CD4-positive, alpha-beta T cell treated with Interleukin-6 for 4 hours (primary cell): ENCODE measurements at places on chromosomes 3 and 15.

DNA sequence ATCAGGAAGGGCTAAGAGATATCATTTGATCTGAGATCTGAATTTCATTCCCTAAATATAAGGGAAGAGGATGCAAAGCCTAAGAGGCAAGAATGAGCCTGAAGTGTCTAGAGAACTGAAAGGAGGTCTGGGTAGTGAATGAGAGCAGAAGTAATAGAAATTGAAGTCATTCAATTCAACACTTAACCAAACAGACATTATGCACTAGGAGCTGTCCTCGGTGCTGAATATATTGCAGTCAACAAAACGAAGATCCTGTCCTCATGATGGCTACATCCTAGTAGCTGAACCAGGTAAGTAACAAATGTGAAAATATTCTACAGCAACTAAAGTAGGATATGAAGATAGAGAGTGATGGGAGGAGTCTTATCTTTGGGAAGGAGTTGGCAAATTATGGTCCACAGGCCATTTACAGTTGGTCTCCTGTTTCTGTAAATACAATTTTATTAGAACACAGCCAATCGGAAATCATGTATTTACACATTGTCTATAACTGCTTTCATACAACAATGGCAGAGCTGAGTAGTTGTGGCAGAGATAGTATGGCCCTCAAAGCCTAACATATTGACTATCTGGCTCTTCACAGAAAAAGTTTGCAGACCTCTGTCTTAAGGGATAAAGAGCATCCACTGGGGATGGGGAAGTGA is 192.9 kb upstream of the CADPS start:
- DNase-seq = no peak

DNA sequence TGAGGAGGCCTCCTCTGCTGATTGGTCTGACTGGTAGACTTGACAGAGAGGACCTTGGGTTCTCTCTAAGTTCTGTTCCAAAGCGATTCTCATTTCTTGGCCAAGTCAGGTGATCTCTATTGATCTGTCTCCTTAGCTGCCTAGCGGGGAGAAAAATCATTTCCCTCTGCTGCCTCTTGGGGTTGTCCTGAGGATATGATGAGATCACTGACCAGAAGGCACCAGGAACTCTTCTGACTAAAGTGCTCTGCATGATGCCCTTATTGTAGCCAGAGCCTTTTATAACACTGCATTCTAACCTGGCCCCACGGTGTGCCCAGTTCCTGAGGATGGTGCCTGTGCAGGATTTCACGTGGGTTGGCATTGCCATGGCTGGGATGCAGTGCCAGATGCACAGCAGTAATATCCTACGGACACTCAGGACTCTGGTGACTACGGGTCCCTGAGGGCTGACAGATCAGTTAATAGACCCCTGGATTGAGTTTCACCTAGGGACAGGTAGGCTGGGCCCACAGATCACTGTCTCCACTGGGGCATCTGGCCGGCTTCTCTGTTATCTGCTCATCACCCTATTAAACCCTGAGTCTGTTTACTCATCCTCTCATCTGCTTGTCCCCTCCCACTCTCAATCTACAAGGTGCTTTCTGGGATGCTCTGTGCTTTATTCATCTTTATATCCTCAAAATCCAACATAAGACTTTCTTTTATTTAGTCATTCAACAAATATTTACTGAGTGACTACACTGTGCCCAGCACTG is 3.9 kb upstream of the HEG1 start:
- DNase-seq = no peak

DNA sequence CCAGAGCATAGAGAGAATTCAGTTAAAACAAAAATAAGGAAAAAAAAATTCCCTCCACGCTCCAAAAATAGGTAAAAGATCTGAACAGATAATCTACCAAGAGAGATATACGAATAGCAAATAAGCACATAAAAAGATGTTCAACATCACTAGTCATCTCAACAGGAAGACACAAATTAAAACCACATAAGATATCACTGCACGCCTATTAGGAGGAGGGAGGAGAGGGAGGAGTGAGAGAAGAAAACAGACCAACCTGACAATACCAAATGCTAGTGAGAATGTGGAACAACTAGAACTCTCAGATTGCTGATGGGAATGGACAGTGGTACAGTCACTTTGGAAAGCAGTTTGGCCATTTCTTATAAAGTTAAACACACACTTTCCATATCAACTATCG is 212.5 kb downstream of the FMN1 start:
- DNase-seq = no peak

- no peak for DNase-seq
These were observed 652.3 kb upstream of the KCNMB2 start for GRCh38 chr3:177883957-177884356.

- DNase-seq = no peak
These were observed 29.1 kb upstream of the TBC1D23 start for GRCh38 chr3:100231668-100232067.

GRCh38 chr15:92733090-92733933 is 77.7 kb upstream of the FAM174B start:
- DNase-seq = no peak

DNA sequence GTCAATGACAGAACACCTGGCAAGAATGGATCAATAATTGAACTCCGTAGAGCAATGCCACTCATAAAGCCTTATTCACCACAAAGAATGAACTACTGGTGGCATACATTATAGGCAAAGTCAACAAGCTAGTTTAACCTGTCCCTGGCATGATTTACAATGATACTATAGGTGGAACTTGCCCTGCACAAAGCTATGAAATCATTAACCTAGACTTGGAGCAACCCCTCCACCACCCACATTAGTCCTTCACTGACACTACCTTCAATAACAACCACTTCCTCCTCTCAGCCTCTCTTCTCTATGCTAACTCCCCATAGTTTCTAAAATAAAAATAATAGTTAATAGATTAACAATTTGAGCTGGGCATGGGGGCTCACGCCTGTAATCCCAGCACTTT is 54.4 kb downstream of the ACAP2 start:
- DNase-seq = no peak

DNA sequence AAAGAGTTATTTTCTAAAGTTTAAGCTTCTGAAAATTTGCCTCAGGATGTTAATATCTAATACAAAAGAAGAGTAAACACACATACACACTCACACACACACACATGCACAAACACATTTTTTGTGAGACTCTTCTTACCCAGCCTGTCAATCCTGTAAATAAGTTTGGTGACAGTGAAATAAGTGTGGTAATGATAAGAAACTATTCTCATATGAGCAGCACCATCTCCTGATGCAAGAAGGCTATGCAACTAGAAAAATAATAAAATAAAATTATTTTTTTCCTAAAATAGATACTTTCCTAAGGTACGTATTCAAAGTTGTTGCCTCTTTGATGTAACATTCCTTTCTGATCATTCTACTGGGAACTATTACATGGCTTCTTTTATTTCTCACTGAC is 155.1 kb downstream of the MECOM start:
- no peak for DNase-seq

- no peak for DNase-seq
These were observed 156.5 kb upstream of the LPP start for GRCh38 chr3:187997490-187997889.

GRCh38 chr15:43383070-43383469 is 12.2 kb downstream of the TUBGCP4 start:
- no peak for DNase-seq

GRCh38 chr3:186511245-186511644 is 32.9 kb downstream of the CRYGS start:
- DNase-seq = no peak
